AML-193 (cell line): ENCODE measurements at places on chromosomes 13 and 19.

GRCh38 chr13:23876265-23876664, 12.9 kb downstream of the MIPEP start:
- peak; percentile 45 for DNase-seq

DNA sequence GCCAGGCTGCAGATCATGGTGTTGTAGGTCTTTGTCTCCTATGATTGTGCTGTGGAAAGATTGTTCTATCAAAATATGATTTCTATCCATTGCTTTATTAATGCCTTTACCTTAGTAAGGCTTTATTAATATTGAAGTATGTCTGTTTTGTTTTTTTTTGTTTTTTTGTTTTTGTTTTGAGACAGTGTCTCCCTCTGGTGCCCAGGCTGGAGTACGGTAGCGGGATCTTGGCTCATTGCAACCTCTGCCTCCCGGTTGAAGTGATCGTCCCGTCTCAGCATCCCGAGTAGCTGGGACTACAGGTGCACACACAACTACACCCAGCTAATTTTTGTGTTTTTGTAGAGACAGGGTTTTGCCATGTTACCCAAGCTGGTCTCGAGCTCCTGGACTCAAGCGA, 7.7 kb downstream of the IRGC start:
- no peak for DNase-seq

DNA sequence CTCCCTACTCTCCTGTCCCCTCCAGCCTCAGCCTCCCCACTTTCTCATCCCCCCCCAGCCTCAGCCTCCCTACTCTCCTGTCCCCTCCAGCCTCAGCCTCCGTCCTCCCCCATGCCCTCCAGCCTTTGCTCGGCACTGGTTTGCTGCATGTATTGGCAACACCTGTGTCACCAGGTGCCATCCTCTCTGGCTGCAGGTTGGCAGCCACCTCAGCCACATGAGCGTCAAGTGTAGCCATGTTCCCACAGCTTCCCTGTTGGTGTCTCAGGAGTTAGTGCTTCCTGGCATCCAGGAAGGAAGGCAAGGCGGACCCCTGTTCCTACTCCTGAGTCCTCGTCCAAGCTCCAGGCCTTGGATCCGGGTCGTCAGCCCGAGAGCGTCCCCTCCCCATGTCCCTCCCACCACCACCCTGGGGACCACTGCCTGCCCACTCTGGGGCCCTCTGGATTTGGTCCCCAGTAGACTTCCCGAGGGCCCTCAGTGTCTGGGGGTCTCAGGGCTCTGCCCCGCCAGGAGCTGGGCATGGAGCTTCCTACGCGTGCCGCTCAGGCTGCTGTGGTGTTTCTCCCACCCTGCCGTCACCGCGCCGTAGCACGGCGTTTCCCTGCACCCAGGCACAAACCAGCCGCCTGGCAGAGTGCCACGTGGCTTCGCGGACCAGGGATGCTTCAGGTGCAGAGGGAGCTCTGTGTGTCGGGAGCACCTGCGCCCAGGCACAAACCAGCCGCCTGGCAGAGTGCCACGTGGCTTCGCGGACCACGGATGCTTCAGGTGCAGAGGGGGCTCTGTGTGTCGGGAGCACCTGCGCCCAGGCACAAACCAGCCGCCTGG, 128.3 kb upstream of the MCF2L start:
- DNase-seq: no peak

- no peak for DNase-seq
Measured at GRCh38 chr13:99863789-99864626, 107.6 kb downstream of the ZIC5 start.

DNA sequence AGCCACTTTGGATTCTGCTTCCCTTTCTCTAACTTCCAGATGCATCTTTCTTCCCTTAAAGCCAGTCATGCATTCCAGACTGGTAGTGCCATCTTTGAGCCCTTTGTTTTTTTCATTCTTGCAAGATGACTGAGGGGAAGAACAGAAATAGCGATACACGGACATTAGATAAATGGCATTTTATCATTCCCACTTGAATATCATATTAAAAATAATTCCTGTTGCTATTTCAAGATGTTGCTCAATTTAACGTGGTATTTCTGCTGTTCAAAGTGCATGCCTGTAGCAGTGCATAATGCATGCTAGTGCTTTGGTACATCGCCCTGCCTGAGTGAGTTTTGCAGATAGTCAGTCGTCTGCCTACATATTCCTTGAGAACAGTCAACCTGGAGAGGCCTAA, 140.6 kb upstream of the FRY start:
- DNase-seq: no peak
